ENCODE measurements at places on chromosomes 12 and 14. TPM values are rescaled to one million over a fixed set of nuclear protein-coding genes. Genes with fewer than 3 reads are reported as not detected.

DNA sequence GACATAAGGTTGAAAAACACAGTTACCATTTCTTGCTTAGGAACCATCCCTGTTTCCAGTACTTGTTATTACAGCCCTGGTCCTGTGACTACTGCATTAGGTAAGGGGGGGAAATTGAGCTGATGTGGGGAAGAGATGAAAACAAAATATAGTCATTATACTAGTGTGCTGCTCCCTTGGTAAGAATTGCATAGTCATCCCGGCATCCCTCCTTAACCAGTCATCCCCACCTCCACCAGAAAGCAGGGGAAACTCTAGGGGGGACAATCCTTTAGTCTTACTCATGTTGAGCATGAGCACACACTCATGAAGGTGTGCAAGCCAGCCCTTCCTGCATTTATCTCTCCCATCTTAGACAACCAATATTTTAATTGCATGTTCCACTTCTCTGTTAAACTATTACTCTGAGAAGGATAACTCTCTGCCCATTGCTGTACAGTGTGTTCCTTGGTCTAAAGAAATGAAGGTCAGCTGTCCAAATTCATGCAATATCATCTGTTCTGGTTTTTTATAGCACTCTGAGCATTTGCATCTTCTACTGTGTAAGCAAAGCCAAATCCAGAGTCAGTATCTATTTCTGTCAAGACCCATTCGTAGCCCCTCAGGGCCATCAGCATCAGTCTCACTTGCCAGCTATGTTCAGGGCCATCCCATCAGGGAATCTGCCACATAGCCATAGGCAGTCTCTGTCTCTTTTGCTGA, 46.8 kb downstream of the TMEM30B start:
- DNase-seq: no peak
- H3K4me1 ChIP-seq: peaks cover 59% of the 10 kb centered on the region
- H3K27ac ChIP-seq: no peak overlapping the region

- H3K4me3 ChIP-seq: no peak overlapping the region
- no peak for DNase-seq
- H3K27me3 ChIP-seq: no peaks in the 10 kb centered on the region
- H3K4me1 ChIP-seq: no peaks in the 10 kb centered on the region
Observed at GRCh38 chr12:8871068-8871467, 43.2 kb upstream of the PHC1 start.

DNA sequence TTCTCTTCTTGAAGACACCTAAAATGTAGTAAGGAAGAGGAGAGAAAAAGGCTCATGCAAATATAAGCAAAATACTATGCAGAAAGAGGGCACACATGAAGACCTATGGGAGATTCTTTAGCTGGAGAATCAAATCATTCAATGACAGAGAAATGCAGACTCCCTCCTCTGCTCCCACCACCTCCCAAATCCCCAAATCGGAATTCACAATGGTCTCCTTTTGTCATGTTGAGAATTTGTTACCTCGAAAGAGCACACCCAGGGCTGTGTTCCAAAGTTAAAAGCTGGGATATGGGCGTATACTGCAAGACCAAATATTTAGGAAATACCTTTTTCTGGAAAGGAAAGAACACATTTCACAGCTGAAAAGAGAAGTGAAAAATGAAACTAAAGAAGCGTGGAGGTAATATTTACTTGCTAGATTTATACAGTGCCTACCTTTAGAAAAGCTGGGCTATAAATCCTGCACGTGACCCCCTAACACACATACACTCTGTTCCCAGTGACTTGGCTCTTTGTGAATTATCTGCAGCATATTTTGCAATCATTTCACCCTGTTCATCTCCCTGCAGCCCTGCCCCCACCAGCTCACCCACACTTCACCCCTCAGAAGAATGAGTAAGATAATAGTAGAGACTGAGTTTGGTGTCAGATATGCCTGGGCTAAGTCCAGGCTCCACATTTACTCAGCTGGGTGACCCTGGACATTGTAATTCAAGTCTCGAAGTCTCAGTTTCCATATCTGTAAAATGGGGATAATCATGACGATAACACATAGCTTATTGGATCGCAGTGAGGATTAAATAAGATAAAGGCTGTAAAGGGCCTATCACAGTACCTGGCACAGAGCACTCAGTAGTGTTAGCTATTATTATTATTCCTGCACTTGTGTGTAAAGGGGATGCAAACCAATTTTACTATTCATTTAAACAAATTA, 2.9 kb upstream of the CACNA1C start:
- peak overlapping the region; percentile 28 for H3K4me3 ChIP-seq
- H3K36me3 ChIP-seq: no peaks in the 10 kb centered on the region
- peaks cover 44% of the 10 kb centered on the region for H3K4me1 ChIP-seq
- H3K27ac ChIP-seq: no peak overlapping the region

DNA sequence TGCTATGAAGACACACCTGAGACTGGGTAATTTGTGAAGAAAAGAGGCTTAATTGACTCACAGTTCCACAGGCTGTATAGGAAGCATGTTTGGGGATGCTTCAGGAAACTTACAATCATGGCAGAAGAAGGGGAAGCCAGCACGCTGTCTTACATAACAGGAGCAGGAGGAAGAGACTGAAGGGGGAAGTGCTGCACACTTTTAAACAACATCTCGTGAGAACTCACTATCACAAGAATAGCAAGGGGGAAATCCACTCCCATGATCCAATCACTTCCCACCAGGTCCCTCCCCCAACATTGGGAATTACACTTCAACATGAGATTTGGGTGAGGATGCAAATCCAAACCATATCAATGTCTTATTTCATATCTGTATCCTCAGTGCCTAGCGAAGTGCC, 307.2 kb downstream of the ATP23 start:
- H3K27me3 ChIP-seq: no peaks in the 10 kb centered on the region
- peaks cover 3% of the 10 kb centered on the region for H3K4me1 ChIP-seq
- H3K27ac ChIP-seq: no peak overlapping the region
- H3K4me3 ChIP-seq: no peak overlapping the region
- H3K36me3 ChIP-seq: no peaks in the 10 kb centered on the region

DNA sequence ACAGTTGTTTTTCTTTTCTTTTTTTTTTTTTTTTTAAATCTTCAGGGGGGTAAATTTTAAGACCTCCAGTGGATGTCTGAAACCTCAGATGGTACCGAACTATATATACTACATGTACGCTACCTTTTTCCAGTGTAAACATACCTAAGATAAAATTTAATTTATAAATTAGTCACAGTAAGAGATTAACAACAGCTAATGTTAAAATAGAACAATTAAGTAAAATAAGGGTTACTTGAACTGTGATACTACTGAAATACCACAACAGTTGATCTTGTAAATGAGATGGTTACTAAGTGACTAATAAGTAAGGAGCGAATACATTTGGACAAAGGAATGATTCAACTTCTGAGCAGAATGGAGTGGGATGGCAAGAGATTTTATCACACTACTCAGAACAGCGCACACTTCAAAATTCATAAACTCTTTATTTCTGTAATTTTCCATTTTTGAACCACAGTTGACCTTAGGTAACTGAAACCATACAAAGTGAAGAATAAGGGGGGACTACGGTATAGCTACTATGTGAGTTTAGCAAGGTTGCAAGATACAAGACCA, 80.5 kb upstream of the PCED1B start:
- H3K27ac ChIP-seq: no peak overlapping the region
- no peak overlapping the region for H3K4me3 ChIP-seq
- H3K4me1 ChIP-seq: no peaks in the 10 kb centered on the region
- no peaks in the 10 kb centered on the region for H3K27me3 ChIP-seq
- 0 out of 2 replicates have a peak, but pooled peaks cover 2% of the 10 kb centered on the region for H3K36me3 ChIP-seq
- DNase-seq: no peak

DNA sequence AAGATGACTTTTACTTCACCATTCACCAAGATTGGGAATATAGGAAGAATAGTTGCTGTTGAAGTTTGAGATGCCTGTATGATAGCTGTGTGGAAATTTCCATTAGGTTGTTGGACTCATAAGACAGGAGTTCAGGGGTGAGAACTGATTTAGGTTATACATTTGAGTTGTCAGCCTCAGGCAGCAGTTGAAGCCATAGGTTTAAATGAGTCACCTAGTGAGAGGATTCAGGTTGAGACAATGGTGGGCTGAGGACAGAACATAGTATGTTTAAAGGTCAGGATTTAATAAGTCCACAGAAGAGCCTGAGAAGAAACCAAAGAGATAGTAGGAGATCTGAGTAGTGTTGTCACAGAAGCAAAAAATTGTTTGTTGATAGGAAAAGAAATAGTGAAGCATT, 63.6 kb upstream of the MON2 start:
- H3K27me3 ChIP-seq: no peaks in the 10 kb centered on the region
- no peaks in the 10 kb centered on the region for H3K4me1 ChIP-seq
- no peak overlapping the region for H3K27ac ChIP-seq
- no peak overlapping the region for H3K4me3 ChIP-seq
- DNase-seq: no peak

GRCh38 chr14:76352639-76353281, 23.2 kb upstream of the ESRRB start:
- peaks cover 36% of the 10 kb centered on the region for H3K27me3 ChIP-seq
- H3K27ac ChIP-seq: no peak overlapping the region
- peak overlapping the region; percentile 56 for H3K4me3 ChIP-seq
- no peaks in the 10 kb centered on the region for H3K36me3 ChIP-seq

GRCh38 chr12:19847294-19848059, 408.2 kb downstream of the AEBP2 start:
- H3K4me1 ChIP-seq: peaks cover 7% of the 10 kb centered on the region
- no peaks in the 10 kb centered on the region for H3K27me3 ChIP-seq
- H3K36me3 ChIP-seq: no peaks in the 10 kb centered on the region
- DNase-seq: no peak

- H3K36me3 ChIP-seq: no peaks in the 10 kb centered on the region
- peaks cover 50% of the 10 kb centered on the region for H3K27me3 ChIP-seq
- H3K27ac ChIP-seq: no peak overlapping the region
- H3K4me3 ChIP-seq: no peak overlapping the region
Observed at GRCh38 chr12:100720016-100720654, 74.4 kb upstream of the ANO4 start.

DNA sequence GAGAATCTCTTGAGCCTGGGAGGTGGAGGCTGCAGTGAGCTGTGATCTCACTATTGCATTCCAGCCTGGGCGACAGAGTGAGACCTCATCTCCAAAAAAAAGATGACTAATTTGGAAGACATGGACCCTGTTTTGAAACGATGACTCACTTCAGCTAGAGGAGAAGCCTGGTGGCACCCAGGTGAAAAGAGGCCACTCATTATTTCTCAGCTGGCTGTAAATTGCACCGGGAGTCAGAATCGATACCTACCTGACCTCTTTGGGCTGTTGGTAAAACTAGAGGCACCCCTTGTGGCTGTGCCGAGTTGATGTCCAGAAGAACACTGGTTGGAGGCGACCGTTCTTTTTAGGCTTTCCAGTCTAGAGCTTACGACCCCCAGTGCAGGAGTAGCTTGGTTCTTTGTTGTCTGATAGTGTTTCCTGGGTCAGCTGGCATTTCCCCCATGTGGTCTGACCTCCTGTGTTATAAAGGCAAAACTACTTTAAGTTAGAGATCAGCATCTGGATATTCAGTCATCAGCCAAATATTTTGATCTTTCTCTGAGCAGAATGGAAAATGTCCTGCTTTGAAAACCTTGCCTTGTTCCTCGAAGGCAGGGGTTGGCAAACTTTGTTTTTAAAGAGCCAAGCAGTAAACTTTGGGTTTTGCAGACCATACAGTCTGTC, 93.2 kb downstream of the CHST11 start:
- peaks cover 14% of the 10 kb centered on the region for H3K4me1 ChIP-seq
- no peak for DNase-seq
- peaks cover 14% of the 10 kb centered on the region for H3K36me3 ChIP-seq
- H3K27ac ChIP-seq: no peak overlapping the region
- H3K4me3 ChIP-seq: no peak overlapping the region

DNA sequence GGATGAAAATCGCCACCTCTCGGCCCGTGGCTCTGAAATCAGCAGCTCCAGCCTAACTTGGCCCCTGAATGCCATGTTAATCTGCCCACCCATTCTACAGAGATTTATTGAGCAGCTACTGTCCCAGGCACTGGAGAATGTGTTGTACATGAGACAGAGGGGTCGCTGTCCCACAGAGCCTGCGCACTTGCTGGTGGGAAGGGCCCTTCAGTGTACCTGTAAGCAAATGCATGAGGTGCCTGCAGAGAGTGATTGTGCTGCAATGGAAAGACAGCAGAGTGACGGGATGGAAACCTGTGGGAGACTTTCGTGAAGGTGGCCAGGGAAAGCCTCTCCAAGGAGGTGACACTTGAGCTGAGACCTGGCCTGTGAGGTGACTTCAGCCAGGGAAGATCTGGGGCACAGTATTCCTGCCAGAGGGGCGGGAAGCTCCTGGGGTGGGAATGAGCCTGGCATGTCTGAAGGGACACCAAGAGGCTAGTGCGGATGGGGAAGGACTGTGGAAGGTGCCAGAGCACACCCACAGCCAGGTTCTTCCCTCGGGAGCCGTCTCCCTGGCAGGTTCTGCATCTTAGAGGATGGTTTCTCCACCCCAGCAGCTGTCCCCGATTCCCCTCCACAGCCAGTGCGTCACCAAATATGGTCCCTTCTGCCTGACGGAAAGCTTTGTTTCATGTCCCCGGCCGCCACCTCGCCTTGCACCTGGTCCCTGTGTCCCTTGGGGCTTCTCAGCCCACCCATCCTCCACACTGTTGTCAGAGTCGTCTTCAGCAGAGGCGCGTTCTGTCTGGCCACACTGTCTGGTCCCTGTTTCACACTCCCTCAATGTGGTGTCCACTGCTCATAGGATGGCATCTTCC, 8.7 kb downstream of the SMIM41 start:
- H3K36me3 ChIP-seq: no peaks in the 10 kb centered on the region
- H3K4me1 ChIP-seq: peaks cover 16% of the 10 kb centered on the region

- H3K36me3 ChIP-seq: no peaks in the 10 kb centered on the region
- no peak overlapping the region for H3K4me3 ChIP-seq
- H3K27ac ChIP-seq: no peak overlapping the region
- H3K4me1 ChIP-seq: peaks cover 1% of the 10 kb centered on the region
Observed at GRCh38 chr14:93929048-93929535, 1.9 kb downstream of the FAM181A start.

GRCh38 chr14:57865066-57865402, 858 bp downstream of the SLC35F4 start:
- H3K4me1 ChIP-seq: peaks cover 19% of the 10 kb centered on the region
- no peak for DNase-seq
- peak overlapping the region; percentile 75 for H3K4me3 ChIP-seq

- no peaks in the 10 kb centered on the region for H3K27me3 ChIP-seq
- H3K4me1 ChIP-seq: no peaks in the 10 kb centered on the region
- DNase-seq: no peak
- no peak overlapping the region for H3K27ac ChIP-seq
Observed at GRCh38 chr12:21763531-21763930, 11.0 kb downstream of the KCNJ8 start.

DNA sequence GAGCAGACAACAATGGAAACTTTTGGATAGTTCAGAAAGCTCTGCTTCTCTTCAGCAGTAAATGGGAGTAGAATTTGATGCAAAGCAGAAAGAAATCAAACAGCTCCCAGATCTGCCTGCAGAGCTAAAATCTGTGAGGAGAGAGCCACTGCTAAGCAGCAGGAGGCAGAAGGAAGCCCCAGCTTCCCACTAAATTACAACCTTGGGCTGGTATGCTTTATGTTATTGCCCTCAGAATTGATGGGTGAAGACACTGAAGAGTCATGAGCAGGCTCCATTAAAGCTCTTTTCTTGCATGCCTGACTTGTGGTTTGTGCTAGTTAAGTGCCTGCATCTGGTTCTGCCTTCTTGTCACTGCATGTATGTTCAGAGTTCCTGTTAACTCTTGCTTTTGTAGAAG, 8.4 kb downstream of the ZC2HC1C start:
- no peaks in the 10 kb centered on the region for H3K4me1 ChIP-seq
- no peaks in the 10 kb centered on the region for H3K27me3 ChIP-seq
- no peak overlapping the region for H3K4me3 ChIP-seq
- H3K36me3 ChIP-seq: no peaks in the 10 kb centered on the region

- no peak overlapping the region for H3K27ac ChIP-seq
- peaks cover 17% of the 10 kb centered on the region for H3K4me1 ChIP-seq
- no peaks in the 10 kb centered on the region for H3K36me3 ChIP-seq
- no peak for DNase-seq
Observed at GRCh38 chr14:23443411-23443812, 8.0 kb upstream of the MYH7 start.

The SMIM41 gene
- total RNA-seq: 0.14 TPM

The CGRRF1 gene
- total RNA-seq: 15.1 TPM

The EGLN3 gene
- 21.0 TPM for total RNA-seq

The MYO1H gene
- total RNA-seq: 0.44 TPM
